ENCODE measurements at places on chromosomes 7 and 10.

DNA sequence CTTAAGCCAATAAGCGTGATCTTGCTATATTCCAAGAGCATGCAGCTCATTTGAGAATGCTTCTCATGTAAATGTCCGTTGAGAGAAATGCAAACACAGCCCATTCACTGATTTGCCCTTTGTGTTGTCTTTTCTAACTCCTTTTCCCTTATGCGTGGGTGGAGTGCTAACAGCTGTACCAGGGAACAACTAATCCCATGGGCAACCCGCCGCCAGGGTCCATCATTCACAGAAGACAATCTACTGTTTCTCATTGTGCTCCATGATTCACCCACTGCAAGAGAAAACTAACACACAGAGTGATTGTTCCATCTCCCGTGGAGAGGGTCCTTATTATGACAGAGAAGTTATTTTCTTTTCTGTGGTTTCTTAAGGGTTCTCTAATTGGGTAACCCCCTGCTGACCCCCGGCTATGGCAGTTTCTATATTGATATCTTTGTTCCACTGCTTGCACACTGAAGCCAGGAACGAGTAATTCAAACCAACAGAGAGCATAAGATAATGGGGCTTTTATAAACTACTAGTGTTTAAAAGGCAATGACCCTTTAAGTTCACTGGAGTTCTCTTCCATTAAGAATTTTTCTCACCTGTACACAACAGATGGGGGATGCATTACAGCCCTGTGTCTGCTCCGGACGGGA, 298.7 kb downstream of the BAMBI start:
- no peak for DNase-seq

GRCh38 chr7:100127866-100128636, 1.3 kb downstream of the MBLAC1 start:
- DNase-seq = no peak

DNA sequence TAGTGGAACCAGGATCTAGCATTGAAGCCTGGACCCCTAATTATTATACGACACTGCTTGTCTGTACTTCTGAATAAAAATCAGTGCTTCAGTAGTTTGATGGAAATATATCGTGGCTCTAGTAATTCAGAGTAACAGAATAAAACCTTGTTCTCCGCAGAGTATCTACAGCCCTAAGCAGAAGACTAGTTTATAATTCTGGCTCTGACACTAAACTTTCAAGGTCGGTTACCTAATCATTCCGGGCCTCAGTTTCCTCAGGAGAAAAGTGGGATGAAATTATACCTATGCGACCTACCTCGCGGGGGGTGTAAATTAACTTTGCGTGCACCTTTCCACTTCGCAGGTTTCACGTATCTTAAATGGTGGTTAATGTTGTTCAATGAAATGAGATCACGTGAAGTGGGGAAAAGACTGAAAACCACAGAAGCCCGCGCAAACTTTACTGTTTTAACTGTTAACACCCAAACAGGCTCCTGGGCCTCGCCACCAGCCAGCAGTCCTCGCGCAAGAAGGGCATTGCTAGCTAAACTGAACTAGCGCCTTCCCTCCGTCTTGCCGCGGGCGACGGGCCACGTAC, 615 bp downstream of the THAP5 start:
- DNase-seq = no peak

- peak; percentile 93 for DNase-seq
Measured at GRCh38 chr7:38673795-38674194, 42.6 kb upstream of the AMPH start.

- DNase-seq = peak; percentile 80
Measured at GRCh38 chr10:986881-987619, 1.2 kb upstream of the GTPBP4 start.

DNA sequence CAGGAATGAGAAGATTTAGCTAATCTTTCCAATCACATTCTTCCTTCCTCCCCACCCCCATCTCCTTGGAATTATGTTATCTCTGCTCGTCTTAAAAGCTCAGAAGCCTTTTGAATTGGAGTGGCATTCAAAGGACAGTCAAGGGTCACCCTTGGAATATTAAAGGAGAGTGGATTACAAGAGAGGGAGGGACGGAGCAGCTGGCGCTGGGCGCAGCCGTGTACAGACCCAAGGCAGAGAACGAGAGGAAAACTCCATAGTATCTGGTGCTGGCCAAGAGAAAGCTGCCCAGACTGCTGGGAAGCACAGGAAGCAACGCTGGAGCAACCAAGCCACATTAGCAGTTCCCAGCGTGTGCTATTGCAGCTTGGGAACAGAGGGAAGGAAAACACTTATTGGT, 95.7 kb downstream of the POU6F2 start:
- DNase-seq = no peak

DNA sequence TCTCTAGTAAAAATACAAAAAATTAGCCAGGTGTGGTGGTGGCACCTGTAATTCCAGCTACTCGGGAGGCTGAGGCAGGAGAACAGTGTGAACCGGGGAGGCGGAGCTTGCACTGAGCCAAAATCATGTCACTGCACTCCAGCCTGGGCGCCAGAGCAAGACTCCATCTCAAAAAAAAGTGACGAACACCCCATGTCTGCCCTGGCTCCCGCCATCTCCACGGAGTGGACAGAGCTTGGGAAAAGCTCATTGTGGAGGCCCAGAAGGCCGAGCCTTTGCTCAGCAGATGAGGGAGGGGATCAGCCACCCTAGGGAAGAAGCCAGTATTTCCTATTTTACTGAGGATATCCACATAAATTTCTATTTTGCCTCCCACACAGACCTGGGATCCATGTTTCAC, 136.8 kb downstream of the DIP2C start:
- DNase-seq = no peak

DNA sequence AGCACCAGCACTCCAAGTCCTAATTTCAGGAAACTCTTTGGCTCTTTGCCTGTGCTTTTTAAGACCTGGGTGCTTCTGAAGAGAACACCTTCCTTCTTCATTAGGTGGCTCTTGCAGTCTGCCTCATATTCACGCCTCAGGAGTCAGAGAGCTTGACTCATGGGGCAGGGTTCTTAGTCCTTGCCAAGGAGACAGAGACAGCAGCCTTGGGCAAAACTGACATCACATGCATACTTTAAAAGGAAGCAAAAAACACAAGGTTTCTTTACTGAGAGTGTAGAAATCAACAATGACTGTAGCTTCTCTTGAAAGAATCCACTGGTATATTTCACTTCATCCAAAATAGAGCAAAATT, 780.6 kb downstream of the INHBA start:
- peak; percentile 46 for DNase-seq

GRCh38 chr10:97229322-97230015, 43.7 kb upstream of the SLIT1 start:
- DNase-seq = peak; percentile 83

GRCh38 chr7:6536262-6537260, 14.7 kb downstream of the GRID2IP start:
- no peak for DNase-seq

GRCh38 chr10:58102897-58103296, 164.8 kb downstream of the IPMK start:
- no peak for DNase-seq

DNA sequence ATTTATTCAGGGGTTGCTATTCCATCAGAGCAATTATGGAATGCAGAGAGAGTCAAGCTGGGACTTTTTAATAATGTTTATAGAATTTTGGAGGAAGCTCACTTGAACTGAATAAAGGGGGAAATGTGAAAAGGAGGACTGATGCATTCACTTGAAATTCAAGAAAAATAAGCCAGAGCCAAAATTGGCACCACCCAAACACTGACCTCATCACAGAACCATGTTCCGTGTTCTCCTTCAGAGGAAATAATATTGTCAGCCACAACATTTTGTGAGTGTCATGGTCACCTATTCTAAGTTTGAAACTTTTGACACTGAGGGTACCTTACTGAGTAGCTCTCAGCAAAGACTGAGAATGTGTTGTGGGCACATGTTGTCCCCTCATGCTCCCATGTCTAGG, 207.0 kb downstream of the ANK3 start:
- no peak for DNase-seq

DNA sequence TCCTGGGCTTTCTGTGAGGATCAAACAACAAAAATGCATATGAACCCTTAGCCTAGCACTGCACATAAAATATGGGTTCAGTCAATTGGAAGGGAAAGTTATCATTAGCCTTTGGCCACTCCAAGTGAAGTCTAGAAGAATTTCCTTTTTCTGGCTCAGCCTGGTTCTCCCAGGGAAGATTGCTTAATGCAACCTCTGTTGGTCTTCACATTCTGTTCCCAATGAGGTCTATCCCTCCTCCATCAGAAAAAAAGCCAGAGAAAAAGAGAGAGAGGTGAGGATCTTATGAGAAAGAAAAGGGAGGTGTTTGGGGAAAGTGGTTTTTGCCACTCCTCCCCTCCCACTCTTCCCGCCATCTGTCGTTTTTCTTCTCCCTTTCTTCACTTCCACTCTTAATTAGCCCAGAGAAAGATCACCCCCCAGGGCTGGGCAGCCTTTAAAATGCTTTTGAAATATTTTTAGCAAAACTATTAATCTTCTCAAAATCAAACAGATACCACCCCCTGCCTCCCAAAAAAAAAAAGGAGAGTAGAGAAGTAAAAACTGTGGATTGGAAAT, 31.1 kb downstream of the CPVL start:
- no peak for DNase-seq

GRCh38 chr7:20287317-20287716, 43.4 kb upstream of the ITGB8 start:
- no peak for DNase-seq

- no peak for DNase-seq
Measured at GRCh38 chr10:112359606-112360307, 14.2 kb upstream of the ACSL5 start.

DNA sequence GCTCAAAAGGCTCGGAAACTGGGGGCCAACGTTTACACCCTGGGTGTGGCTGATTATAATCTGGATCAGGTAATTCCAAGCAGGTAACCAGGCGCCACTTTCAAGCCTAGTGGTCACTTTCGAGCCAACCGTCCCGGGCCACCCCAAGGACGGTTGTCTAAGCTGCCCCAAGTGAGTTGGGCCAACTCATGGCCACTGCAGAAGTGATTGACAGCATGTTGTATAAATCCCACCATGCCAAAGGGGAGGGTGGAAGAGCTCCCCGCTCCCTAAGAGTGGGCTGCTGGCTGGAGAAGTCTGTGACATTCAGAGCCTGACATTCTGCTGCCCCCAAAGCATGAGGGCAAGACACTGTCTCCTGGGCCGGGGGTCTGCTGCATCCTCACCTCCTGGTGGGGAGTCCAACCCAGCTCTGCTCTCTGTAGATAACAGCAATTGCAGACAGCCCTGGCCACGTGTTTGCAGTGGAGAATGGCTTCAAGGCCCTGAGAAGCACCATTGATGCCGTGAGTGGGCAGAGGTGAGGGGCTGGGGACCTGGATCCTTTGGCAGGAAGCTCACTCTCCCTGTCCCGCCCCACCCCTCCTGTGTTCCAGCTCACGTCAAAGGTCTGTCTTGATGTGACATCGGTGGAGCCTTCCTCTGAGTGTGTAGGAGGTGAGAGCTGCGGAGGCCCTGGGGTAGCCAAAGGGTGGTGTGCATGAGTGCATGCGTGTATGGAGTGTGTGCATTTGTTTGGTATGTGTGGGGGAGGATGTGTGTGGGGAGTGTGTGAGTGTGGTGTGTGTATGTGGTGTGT, 10.8 kb downstream of the ANTXRL start:
- no peak for DNase-seq

GRCh38 chr7:39530971-39531370, 35.2 kb upstream of the YAE1 start:
- DNase-seq = no peak

DNA sequence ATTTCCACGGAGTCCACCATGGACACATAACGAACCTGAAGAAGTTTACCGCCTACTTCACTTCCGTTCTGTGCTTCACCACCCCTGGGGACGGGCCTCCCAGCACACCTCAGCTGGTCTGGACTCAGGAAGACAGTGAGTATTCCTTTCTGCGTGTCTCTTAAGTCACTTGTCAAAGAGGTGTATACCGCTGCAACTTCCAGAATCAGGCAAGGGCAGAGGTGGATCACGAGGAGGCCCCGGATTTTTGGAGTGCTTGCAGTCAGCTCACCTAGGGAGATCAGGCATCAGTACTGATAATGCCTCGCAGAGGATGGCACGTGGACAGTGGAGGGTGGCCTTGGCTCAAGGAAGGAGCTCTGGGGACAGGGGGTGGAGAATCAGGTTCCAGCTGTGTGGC, 630.4 kb upstream of the FOXK1 start:
- no peak for DNase-seq

- DNase-seq = no peak
Measured at GRCh38 chr10:32771217-32771616, 186.8 kb downstream of the ITGB1 start.

DNA sequence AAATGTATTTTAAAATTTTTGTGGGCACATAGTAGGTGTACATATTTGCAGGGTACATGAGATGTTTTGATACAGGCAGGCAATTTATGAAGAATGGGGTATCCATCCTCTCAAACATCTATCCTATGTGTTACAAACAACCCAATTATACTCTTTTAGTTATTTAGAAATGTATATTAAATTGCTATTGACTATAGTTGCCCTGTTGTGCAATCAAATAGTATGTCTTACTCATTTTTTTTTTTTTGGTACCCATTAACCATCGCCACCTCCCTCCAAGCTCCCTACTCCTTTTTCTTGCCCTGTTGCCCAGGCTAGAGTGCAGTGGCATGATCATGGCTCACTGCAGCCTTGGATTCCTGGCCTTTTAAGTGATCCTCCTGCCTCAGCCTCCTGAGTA, 128.1 kb downstream of the BAMBI start:
- no peak for DNase-seq

DNA sequence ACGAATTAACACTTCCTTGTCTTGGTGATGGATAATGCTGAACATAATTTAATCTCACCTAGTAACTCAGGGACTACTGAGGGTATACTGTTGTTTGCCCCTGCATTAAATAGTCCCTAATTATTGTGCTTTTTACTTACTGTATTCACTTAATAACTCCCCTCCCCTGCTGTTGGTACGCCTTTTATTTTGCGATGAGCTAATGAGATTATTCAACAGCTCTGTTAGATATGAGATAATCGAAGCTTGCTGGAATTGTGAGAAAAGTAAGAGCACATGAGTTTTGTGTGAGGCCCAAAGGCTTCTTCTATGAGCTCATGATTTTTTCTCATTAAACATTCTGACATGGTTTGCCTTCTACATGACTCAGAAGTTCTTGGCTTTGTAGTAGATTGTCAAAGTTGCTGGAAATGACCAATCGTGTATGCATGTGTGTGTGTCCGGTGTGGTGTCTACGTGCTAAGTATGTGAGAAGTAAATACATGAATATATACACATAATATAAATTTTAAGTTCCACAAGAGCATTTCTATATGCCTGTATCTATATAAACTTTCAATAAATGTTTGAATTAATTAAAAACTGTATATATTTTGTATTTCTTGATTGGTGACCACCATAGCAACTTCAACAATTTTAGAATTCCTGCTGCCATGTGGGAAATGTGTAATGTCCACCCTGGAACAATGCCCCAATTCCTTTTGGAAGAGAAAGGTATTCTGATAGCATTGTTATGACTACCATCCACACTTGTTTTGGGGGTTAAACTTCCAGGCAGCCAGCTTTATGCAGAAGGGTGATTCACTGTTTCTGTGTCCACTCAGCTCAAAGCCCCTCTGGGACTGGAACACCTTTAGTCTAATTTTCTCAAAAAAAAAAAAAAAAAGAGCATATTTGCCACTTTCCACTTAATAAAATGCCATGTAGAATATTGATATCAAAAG, 106.2 kb downstream of the SAMD9 start:
- DNase-seq = peak; percentile 97

- DNase-seq = no peak
Measured at GRCh38 chr10:33031815-33032653, 74.0 kb upstream of the ITGB1 start.
